ENCODE measurements at places on chromosomes 6 and 20.

GRCh38 chr6:119124079-119124824, 45.8 kb upstream of the FAM184A start:
- no peak for DNase-seq

DNA sequence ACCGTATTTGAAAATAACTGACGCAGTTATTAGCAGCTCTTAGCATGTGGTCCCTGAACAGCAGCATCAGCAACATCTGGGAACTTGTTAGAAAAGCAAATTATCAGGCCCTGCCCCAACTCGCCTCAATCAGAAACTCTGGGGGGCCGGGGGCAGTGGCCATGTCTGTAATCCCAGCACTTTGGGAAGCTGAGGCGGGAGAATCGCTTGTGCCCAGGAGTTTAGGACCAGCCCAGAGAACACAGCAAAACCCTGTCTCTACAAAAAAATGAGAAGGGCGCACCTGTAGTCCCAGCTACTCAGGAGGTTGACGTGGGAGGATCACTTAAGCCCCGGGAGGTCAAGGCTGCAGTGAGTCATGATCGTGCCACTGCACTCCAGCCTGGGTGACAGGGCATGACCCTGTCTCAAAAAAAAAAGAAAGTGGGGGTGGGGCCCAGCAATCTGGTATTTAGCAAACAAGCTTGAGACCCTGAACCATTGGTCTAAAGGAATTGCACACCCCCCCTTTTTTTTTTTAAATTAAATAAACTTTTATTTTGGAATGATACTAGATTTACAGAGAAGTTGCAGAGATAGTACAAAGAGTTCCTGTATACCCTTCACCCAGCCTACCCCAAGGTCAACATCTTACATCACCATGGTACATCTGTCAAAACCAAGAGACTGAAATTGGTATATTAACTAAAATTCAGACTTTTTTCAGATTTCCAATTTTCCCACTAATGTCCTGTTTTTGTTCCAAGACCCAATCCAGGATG, 6.7 kb downstream of the SRXN1 start:
- DNase-seq = no peak

DNA sequence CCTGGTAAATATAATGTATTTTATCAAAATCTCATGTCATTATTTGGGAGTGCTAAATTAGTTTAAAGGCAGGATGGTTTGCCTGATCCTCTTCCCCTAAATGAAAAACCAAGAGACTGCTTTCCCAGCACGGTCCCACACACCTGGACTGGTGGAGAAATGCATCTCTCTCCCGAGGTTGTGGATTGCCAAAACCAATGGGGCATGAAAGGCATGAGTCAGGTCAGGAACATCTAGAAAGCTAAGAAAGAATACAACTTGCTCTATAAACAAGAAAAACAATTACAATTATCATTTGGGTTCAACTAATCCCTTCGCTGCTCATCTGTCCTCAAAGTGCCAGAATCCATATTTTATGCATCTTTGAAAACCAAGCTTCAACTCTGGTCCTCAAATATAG, 308.3 kb upstream of the IRAK1BP1 start:
- no peak for DNase-seq

DNA sequence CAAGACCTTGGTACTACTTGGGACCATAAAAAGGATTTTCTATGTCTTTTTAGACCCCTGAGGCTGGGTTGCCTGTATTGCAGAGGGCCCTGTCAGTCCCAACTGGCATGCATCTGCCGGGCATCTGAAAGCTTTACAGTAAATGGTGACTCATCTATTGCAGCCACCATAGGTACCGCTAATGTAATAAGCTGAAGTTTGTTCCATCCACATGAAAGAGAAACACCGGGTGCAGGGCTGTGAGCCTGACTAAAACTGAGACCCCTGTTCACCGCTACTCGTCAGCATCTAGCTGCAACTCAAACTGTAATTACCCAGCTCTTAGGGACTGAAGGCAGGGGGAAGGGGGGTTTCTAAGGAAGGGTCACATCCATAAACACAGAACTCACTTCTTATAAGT, 49.5 kb downstream of the TRERF1 start:
- DNase-seq = no peak

GRCh38 chr6:17552861-17553260, 47.2 kb upstream of the FAM8A1 start:
- DNase-seq = no peak

DNA sequence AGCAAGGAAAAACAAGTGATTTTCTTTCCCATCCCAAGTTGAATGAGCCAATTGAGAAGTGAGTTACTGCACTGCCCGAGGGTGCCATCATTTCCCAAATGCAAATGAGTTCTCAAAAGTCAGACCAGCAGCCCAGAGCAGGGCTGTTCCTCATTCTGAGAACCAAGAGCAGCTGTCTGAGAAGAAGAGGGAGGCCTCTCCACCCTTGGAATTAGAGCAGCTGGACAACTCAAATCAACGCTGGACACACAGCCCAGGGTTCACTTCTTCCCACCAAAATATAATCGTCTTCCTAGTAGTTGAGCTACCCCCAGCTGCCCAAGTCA, 4.6 kb upstream of the PREX1 start:
- DNase-seq = no peak
